HuH-7.5 (cell line): ENCODE measurements at places on chromosomes 5 and 9.
A peak's percentile ranks its signal among the peaks of the same experiment; 100 is the strongest.

DNA sequence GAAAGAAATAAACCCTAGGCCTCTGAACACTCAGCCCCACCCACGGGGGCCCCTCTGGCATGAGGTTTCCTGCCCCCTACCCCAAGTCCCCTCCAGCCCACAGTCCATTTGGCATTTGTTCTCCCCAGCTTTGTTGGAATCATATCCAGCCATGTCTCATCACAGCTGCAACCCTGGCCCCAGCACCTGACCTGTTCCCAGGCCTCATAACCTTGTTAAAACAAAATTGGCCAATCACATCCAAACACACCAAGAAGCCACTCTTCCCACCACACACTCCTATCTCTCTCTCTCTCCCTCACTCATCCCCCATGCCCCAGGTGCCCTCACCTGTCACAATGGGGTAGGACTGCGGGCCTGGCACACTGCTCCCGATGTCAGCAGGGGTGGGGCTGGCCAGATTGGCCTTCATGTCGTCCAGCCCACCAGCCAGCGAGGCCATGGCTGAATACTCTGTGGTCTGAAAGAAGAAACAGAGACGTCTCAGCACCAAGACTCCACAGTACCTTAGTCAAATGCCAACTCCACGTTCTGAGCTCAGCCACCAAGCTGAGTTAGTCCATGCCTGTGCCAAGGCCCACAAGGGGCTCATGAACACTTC is 110.9 kb downstream of the PAX5 start:
- no peak for DNase-seq

GRCh38 chr5:118863345-118863744 is 125.0 kb downstream of the DTWD2 start:
- DNase-seq = no peak

DNA sequence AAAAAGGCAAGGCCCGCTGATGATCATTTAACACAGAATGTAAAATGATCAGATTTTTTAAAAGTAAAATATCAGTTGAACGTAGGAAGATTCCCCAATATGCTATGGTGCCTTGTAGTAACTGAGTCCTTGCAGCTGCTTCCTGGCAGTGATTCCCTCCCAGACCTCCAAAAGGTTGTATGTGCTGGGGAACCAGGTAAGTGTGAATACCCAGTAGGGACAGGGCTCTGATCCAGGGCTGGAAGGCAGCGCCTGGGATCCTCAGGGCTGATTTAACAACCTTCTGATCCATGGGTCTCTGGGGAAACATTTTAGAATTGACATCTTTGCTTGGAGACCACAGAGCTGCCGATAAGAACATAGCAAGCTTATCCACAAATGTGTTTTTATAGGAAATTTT is 76.7 kb upstream of the IL6ST start:
- no peak for DNase-seq

- no peak for DNase-seq
Observed at GRCh38 chr9:4938496-4938895, 46.6 kb upstream of the JAK2 start.

DNA sequence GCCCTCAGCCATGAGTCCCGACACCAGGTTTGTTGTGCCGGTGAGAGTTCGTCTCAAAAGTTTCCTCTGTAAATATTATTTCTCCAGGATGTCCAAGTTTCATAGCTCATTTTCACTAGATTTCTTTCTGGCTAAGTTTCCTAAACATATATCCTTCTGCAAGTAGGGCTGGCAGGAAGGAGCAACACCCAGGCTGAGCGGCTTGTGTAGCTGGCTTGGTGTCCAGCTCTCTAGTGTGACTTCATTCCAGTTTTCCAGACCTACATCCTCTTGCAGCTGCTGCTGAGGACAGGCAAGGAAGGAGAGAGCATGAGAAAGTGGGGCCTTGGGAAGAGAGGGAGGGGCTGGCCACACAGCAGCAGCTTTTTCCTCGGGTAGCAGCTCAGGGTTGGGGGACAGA is 80.3 kb downstream of the FGF1 start:
- DNase-seq = no peak

DNA sequence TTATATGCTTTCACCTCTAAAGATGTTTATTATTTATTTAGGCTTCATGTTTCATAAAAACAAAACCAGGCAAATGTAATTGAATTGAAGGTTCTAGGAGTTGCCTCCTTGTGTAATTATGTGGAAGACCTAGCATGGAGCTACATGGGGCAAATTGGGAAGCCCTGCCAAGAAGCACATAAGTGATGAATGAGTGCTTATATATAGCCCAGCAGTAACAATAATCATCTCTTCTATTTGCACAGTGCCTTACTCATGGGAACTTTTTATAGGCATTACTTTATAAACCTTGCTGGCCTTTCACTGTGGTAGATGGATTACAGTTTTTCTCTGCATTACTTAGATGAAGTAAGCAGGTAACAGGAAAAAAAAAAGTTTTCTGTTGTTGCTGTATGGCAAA is 40.0 kb upstream of the GRAMD2B start:
- no peak for DNase-seq

- no peak for DNase-seq
Observed at GRCh38 chr9:127090341-127090985, 32.0 kb downstream of the ANGPTL2 start.

- no peak for DNase-seq
Observed at GRCh38 chr5:95803271-95804148, 19.0 kb downstream of the GLRX start.

GRCh38 chr5:133141746-133142145 is 89.9 kb downstream of the HSPA4 start:
- DNase-seq = no peak

GRCh38 chr5:6544561-6544935 is 88.3 kb downstream of the NSUN2 start:
- DNase-seq = no peak

DNA sequence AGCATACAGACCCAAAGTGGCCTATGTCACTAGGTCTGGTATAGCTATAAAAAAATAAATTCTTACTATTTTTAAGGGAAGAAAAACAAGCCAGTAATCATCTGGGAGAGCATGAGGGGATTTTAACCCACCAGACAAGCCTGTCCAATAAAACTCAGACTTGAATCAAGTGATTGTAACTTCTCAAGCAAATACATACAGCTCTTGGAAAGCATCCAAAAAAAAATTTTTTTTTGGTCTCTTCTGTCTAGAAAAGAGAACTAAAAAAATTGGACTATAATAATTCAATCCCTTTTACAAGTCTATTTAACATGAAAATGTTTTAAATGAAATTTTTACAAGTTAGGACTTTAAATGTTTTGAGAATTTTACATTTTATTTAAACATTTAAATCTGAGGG is 61.7 kb downstream of the FBXL17 start:
- DNase-seq = no peak

DNA sequence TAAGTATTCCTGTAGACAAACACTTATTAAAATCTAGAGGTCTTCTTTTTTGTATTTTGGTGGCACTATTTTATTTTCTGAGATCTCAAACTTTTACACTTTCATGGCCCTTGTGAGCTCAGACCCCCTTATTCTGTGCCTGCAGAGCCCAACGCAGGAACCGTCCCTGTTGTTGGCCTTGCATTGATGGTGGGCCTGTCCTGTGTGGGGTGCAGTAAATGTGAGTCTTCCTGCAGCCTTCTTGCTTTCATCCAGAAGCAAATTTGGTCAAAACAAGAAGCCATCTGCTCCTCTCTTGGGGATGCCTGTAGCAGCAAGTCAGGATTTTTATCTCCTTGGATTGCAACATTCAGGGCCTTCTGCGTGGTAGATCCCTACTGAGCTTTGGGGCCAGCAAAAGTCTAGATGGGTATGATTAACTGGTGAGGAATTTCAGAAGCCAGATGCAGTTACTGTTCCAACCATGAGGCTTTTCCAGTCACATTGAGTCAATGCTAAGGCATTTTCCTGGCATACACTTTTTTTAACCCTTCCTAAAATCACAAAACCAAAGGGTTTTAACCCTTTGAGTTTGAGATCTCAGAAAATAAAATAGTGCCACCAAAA is 31.7 kb downstream of the BASP1 start:
- peak; percentile 11 for DNase-seq
